ENCODE measurements at places on chromosomes 13 and 19.
A peak's percentile ranks its signal among the peaks of the same experiment; 100 is the strongest.

GRCh38 chr19:50226536-50226935 lies 23.1 kb downstream of the MYH14 start:
- DNase-seq, result no peak

GRCh38 chr19:1648920-1649541 lies 3.4 kb downstream of the TCF3 start:
- no peak for DNase-seq

- DNase-seq, result no peak
These were observed 62.2 kb downstream of the DNAJC15 start for GRCh38 chr13:43085545-43085944.

DNA sequence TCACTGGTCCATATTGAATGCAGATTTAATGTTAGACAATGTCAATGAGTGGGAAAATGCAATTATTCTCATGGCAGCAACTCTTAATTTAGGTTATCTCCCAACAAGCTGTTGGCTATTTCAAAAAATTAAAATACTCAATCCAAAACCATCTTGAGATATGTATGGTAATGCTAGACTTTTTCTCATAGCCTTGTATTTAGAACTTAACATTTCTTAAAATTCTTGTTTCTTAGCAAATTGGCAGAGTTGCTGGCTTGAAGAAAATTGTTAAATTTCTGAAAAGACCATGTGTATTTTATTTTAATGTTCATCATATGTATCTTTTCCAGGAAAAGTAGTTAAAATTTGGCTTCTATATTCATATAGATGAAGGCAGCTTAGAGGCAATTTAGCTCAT lies 1355.1 kb downstream of the PCDH9 start:
- DNase-seq, result no peak

DNA sequence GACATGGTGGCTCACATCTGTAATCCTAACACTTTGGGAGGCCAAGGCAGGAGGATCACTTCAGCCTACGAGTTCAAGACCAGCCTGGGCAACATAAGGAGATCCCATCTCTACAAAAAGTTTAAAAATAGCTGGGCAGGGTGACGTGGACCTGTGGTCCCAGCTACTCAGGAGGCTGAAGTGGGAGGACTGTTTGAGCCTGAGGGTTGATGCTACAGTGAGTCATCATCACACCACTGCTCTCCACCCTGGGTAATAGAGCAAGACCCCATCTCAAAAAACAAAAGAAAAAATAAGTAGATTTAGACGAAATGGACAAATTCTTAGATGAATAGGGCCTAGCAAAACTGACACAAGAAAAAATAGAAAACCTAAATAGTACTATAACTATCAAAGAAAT lies 10.4 kb upstream of the GNG8 start:
- DNase-seq, result no peak

GRCh38 chr19:15869873-15870272 lies 28.0 kb downstream of the CYP4F2 start:
- DNase-seq, result no peak

GRCh38 chr13:96492766-96493165 lies 402.9 kb downstream of the HS6ST3 start:
- DNase-seq, result no peak

- no peak for DNase-seq
These were observed 56.6 kb downstream of the FREM2 start for GRCh38 chr13:38743466-38743865.

DNA sequence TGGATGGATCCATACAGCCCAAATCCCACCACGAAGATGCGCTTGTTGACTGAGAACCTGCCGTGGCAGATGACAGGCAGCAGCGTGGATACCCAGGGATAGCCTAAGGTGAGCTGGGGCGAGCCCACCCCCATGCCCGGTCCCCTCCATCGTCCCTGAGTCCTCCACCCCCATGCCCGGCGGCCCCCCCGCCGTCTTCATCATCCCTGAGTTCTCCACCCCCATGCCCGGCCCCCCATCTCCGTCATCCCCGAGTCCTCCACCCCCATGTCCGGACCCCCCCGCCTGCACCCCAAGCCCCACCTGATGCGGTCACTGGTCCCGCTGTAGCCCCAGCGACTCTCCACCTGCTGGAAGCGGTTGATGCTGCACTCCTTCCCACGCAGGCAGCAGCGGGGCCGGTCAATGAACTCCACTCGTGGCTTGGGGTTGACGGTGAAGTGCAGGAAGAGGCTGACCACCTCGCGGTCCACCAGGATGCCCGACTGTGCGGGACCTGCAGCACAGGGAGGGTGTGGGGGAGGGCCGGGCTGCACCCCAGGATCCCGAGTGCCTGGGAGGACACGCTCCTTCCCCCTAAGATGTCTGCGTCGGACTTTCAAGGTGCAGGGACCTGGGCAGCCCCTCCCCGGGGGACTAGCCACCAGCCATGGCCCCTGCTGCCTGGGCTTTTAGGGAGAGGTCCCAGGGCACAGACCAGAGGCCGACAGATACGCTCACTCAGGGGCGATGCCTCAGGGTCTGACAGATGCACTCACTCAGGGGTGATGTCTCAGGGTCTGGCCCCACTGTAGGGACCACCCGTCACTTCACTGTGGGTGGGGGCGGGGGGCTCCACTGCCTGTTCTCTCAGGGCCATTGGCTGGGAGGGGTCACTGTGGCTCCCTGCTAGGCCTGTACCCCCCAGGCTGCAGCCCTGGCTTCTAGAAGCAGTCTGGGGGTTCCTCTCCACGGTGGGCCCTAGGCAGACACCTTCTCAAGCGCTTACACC lies 28.0 kb downstream of the BTBD2 start:
- DNase-seq, result no peak

GRCh38 chr13:96796091-96796633 lies 198.1 kb downstream of the OXGR1 start:
- DNase-seq, result no peak

DNA sequence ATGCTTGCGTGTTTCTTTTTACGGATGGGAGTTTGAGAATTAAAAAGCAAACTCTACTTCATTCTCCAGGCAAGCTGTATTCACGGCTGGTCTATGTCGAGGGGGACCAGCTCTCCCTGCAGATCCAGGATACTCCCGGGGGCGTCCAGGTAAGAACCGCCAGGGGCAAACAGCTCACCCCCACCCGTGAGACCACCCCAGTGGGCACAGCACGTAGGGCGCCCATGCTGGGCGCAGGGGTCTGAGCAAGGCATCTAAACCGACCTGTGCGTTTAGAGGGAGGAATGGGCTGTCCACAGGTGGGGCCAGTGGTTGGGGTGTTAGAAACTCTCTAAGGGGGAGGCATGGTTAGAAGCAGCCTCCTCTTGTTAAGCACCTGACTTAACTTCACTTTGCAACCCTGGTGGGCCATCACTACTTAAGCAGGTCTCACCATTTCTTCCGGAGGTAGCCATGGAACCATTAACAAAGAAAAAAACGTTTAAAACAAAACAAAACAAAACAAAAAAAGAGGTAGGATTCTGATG lies 1.0 kb downstream of the RASL11A start:
- no peak for DNase-seq

DNA sequence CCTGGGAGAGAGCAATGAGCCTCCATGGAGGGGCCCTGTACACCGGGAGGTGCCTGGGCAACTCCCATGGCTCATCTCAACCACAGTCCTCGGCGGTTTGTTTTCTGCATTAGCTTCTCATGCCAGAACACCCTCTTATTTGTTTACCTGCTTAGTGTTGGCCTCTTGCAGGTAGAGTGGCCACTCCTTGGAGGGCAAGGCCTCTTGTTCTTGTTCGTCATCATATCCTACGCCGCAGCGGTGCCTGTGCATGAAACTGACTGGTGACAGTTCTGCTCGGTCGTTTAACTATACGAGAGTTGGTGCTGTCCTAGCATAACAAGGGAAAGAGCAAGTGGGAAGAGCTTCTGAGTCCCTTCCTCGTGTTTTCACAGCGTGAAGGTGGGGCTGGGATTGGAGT lies 40.5 kb upstream of the RNF113B start:
- DNase-seq, result no peak

DNA sequence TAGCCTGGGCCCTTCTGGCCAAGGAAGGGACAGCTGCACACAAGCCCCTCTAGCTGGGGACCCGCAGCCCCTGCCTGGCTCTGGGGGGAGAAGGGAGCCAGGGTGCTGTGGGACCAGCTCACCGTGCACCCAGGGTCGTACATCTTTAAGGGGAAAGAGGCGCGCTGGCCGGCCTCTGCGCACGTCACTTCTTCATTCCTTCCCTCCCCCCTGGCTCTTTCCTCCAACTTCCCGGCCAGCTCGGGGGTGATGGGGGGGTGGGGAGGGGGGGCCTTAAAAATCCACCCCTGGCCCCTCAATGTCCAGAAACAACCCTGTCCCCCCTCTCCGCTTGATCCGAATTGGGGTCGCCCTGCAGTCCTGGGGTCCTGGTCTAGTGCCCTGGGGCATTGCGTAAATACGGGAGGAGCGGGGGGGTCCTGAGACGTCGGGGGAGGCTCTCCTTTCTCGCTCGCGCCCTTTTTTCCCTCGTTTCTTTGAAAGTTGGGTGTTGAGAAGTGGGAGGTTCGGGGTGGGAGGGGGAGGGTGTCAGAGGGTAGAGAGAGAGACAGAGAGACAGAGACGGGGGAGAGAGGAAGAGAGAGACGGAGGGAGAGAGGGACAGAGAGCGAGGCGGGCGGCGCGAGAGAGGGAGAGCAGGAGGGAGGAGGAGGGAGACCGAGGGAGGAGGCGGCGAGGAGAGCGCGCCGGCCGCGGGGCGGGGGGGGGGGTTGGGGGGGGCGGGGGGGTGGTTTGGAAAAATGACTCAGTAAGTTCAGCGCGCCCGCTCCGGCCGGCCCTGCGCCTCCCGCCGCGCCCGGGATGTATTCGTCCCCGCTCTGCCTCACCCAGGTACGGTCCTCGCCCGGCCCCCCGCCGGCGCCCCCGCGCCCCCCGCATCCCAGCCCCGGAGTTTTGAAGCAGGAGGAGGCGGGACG lies at the start of gene NFIC:
TSS of gene NFIC (plus strand) at position 748 of the 917 bp plus-strand sequence. CDS start at position 802, 54 bp downstream.
- DNase-seq, result peak; percentile 87

DNA sequence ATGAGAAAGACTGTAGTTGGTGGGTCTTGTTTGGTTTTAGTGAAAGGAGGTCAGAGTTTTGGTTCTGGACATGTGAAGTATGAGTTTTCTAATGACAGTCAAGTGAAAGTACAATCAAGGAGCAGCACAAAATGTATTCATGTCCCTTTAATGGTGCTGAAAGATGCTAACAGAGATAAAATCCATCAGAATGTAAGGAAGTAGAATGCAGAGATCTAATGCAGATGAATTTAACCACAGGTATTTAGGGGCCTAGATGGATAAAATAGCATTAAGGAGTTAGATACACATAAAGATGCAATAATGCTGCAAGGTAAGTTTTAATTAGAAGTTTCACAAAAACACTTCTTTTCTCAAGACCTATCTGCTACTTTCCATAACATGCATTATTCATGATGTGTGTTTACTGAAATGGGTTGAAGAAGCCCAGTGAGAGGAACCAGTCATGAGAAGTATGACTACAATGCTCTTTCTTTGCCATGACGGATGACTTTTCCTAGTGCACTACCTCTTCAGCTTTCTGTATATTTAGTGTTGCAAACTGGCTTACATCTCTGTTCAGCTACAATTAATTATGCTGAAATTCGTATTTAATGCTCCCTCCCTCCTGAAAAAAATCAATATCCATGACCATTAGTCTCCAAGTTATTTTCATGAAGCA lies 222.9 kb upstream of the HTR2A start:
- DNase-seq, result no peak

GRCh38 chr19:45629704-45630103 lies 9.5 kb downstream of the EML2 start:
- no peak for DNase-seq

- peak; percentile 58 for DNase-seq
These were observed 27.7 kb downstream of the MEIS3 start for GRCh38 chr19:47391510-47392223.

DNA sequence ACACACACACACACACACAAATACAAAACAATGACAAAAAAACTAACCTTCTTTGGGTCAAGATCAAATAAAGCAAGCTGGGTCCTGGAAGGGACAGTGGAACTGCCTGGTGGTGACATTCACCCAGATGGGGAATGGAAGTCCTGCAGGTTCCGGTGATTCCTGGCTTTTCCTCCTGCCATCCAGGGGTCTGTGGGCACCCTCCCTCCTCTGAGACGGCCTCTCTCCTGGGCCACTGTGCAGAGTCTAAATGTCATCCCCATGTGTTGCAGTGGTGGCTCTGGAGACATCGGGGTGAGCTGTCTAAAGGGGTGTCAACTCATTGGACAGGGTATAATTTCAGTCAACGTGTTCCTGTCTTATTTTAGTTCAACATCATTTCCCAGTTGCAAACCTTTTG lies 248.2 kb downstream of the ZNF536 start:
- no peak for DNase-seq

- DNase-seq, result no peak
These were observed 58.0 kb downstream of the ERCC5 start for GRCh38 chr13:102903659-102904407.

- DNase-seq, result no peak
These were observed 247.9 kb downstream of the MYO16 start for GRCh38 chr13:108877300-108877699.

GRCh38 chr19:16596399-16596798 lies 24.2 kb upstream of the SLC35E1 start:
- DNase-seq, result no peak

- DNase-seq, result no peak
These were observed 47.2 kb downstream of the COMP start for GRCh38 chr19:18743784-18744418.

- no peak for DNase-seq
These were observed 1.3 kb downstream of the FCGRT start for GRCh38 chr19:49513746-49514118.

All from uterus (tissue), 4 donors.